ENCODE measurements at places on chromosomes 16 and 17.

GRCh38 chr17:1365445-1366039 is 34.5 kb downstream of the YWHAE start:
- no peak for DNase-seq

DNA sequence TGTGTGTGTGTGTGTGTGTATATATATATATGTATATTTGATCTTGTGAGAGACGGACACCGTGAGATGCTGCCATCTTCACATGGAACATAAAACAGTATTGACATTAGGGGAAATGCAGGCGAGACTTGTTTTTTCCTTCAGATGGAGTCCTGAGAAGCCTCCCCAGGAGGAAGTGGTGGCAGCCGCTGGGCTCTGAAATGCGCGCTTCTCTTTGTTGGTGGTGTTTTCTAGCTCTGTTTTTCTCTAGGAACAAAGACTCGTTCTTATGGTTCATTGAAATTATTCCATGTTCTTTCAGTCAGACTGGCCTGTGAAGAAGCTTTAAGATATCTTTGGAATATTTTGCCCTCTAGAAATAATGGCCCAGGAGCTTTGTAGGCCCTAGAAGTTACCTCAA is 32.9 kb downstream of the SNX29 start:
- no peak for DNase-seq

- no peak for DNase-seq
Observed at GRCh38 chr16:84821728-84822689, 2.2 kb downstream of the CRISPLD2 start.

- DNase-seq, result no peak
Observed at GRCh38 chr16:887846-888245, 82.9 kb downstream of the LMF1 start.

DNA sequence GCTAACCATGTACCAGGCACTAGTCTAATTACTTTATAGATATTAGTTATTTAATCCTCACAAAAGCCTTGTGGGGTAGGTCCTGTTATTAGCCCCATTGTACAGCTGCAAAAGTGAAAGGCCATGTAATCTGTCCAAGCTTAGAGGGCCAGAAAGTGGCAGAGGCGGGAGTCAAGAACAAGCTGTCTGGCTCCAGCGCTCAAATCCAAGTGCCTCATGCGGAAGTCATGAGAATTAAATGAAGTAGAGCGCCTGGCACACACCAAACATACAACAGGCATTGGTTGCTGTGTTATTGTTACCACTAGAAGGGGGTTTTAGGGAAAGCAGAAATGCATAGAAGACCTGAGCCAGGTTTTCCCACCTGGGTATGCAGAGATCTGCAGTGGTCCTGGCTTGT is 1.2 kb downstream of the AQP8 start:
- DNase-seq, result no peak

Measured in stimulated activated CD8-positive, alpha-beta memory T cell treated with anti-CD3 and anti-CD28 coated beads, Interleukin-15, amount 100 ng/mL, for 4 hours (primary cell).